ENCODE measurements at places on chromosomes 5 and 9.

- DNase-seq = no peak
Measured at GRCh38 chr5:152271420-152271819, 133.7 kb downstream of the NMUR2 start.

DNA sequence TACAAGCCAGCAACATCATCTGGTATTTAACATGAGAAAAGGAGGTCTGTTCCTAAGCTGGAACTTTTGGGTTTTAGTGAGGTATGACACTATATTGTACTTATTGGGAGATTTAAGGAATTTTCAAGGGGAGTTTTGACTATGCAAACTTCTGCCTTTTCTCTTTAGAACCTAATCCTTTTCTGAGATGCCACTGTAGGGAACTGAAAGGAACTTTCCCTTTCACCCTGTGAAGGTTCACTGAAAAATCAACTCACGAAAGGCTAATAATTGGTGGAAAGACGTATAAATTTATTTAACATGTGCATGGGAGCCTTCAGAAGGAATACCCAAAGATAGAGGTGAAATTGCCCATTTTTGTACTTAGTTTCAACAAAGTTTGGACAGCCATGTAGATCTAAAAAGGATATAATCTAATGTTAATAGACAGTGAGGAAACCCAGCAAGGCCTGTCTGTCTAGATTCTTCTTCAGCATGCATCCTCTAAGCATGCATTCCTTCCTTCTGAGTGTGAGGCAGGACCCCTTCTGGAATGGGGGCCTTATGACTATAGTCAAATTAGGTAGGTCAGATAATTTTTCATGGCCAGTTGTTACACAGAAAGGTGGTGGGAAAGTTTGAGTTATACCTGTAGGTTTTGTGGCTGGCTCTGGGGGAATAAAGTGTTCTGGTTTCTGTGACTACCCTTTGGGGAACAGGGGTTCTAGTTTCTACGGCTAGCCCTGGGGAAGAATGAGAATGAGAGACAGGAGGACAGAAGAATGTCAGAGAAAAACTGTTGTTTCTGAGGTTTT, 200.3 kb downstream of the C9orf152 start:
- no peak for DNase-seq

DNA sequence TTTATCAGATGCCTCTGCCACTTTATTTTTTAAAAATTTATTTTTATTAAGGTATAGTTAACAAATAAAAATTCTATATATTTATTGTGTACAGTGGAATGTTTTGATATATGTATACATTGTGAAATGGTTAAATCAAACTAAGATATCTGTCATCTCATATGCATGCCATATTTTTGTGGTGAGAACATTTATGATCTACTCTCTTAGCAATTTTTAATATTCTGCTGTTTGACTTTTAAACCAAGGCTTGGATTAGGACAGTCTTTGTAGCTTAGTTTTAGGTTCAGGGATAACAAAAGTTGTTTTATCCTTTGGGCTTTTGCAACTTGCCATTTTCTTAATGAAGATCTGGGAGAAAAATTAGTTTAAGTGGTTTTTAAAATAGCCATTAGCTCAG, 46.0 kb upstream of the CDKN2B start:
- DNase-seq = no peak

GRCh38 chr9:18405240-18405639, 68.7 kb upstream of the ADAMTSL1 start:
- DNase-seq = no peak

GRCh38 chr5:132093271-132093670, 19.7 kb downstream of the CSF2 start:
- no peak for DNase-seq

DNA sequence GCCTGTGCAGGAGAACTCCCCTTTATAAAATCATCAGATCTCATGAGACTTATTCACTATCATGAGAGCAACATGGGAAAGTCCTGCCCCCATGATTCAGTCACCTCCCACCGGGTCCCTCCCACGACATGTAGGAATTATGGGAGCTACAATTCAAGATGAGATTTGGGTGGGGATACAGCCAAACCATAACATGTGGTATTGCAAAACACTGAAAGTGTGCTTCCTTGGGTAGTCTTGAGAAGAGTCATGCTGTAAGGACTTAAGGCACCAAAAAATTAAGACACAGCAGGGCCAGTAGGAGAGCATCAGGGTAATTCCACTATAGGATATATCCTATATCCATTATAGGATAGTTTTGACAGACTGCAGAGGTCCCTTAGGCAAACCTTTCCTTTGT, 29.4 kb upstream of the GDNF start:
- DNase-seq = no peak

DNA sequence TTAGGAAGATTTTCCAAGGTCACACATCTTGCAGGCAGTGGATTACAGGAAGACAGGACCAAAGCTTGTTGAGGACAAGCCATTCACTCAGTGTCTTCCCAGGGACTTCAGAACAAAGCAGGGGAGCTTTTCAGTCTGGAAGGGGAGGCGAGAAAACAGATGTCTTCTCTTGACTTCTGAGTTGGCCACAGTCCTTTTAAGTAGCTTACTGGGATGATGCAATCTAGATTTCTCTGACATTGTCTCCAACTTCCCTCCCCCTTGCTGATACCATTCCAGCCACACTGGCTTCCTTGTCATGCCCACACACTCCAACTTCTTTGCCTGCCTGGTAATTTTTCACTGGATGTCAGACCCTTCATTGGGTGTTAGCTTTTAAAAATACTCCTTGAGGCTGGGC, 174.2 kb upstream of the TBC1D2 start:
- no peak for DNase-seq

GRCh38 chr5:114335391-114335790, 26.5 kb upstream of the KCNN2 start:
- no peak for DNase-seq

Measured in T follicular helper cell (primary cell).